ENCODE measurements at places on chromosomes 6 and 20.

DNA sequence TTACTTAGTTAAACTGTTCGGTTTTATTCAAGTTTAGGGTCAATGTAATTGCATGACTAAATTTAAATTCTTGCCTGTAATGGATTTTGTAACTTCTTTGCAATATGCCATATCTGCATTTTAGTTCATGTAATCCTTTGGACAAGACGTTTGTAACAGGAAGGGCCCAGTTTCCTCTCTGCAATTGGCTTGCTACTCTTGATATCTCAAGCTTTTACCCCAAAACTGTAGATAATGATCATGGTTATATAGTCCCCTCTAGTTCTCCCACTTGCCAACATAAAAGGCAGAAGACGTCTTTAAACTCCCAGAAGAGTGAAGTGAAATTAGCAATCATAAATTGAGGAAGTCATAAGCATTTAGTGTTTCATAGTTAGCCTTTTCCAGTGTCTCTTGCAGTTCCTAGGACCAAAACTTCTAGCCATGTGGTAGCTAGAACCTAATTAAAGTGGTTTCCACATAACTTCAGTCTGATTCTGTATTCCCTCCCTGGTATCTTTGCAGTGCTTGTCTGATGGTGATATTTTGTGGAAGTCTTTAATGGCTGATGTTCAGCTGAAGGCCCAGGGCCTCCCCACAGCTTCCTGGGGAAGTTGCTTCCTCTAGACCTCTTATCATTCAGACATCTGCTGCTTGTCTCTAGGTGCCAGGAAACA is 117.8 kb upstream of the SUPT3H start:
- no peak for DNase-seq

DNA sequence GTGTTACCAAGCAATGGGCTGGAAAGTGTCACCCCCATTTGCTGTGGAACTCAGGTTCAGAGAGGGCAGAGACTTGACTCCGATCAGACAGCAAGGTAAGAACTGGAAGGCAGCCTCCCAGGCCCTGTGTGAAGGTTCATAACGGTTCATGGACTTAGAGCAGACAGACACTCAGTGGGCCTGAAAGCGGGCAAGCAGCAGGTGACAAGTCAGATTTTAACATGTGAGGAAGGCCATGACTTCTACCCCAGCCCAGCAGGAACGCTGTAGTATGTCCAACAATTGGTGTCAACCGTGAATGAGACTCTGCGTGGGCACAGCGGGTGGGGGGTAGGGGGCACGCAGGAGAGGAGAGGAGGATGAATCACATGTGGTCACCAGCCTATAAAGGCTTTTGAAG is 217.6 kb upstream of the SNX9 start:
- DNase-seq: no peak

DNA sequence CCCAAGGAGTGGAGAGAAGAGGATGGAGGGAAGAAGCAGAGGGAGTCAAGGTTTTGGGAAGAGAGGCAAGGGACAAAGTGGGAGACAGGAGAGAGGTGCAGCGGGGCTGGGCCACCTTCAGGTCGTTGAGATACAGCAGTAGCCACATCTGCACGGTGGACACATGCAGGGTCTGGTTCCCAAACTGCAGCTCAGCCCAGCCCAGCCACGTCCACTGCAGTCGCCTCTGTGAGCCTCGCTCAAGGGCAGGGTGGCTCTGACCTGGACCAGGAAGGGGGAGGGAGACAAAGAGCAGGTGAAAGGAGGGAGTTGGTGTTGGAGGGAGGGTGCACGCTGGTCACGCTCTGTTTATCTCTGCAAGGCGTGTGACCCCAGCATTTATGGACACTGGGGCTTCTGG is 14.9 kb downstream of the CUL7 start:
- no peak for DNase-seq

DNA sequence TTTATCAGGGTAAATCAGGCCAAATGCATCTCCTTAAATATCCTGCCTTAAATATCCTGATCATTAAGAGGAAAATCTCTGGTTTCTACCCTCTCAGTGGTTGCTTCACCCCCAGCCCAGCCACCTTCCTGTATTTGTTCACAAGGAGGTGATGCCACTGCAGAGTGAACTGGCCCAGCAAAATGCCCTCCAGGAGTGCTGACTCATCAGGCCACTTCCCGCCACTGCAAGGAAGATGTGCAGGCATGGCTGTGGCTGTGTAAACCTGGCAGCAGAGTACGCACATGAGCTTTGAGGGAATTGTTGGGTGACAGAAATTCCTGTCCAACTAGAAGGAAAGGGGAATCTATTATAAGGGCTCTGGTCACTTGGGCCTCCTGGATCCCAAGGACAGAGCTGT is 13.8 kb downstream of the NQO2 start:
- no peak for DNase-seq

DNA sequence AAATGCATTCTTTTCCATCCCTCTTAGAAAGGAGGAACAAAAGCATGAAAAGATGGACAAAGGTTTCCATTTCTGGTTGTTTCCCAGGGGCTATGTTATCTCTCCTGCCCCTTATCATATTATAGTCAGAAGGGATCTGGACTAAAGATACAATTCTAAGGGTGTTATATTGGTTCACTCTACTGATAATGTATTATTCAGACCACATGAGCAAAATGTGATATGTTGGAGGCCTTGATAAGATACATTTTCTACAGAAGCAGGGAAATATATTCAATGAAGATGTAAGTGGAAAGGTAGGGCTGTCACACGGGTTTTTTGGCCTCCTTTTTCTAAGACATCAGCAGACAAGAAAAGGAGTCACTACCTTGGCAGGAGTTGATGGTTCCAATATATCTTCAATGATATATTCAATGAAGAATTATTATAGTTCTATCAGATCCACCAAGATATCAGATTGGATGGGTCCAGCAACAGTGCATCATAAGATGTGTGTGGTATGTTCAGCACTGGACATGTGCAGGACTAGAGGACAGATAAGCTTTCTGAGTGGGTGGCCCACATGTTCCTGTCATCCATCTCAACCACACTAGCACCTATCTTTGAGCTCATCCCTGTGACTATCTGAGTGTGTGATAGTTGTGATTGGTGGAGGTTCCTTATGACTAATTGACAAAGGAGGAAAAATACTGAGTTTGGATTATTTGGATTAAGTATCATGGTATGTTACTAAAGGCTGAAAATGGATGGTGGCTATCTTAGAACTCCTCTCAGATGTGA is 5.7 kb upstream of the ZKSCAN3 start:
- DNase-seq: no peak

GRCh38 chr6:15677822-15678221 is 15.0 kb upstream of the DTNBP1 start:
- DNase-seq: no peak

- no peak for DNase-seq
Observed at GRCh38 chr20:41293269-41294037, 24.1 kb downstream of the ZHX3 start.

DNA sequence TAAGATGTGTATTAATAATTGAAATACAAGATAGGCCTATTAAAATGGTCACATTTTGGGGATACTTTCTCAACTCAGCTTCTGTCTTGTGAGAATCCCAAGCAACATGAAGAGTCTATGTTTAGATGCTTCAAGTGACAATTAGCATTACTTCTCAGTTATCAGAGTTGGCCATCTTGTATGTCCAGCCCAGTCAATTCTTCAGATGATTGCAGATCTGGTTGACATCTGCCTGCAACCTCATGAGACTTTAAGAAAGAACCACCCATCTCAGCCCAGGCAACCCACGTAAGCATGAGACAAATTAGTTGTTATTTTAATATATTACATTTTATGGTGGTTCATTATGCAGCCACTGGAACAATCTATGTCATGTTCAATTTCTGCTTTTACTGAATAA is 256.5 kb downstream of the TENT5A start:
- no peak for DNase-seq

DNA sequence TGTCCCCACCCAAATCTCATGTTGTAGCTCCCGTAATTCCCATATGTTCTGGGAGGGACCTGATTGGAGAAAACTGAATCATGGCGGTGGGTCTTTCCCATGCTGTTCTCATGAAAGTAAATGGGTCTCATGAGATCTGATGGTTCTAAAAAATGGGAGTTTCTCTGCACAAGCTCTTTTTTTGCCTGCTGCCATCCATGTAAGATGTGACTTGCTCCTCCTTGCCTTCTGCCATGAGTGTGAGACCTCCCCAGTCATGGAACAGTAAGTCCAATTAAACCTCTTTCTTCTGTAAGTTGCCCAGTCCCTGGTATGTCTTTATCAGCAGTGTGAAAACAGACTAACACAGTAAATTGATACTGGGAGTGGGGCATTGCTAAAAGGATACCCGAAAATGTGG is 1218.4 kb upstream of the CITED2 start:
- DNase-seq: no peak

DNA sequence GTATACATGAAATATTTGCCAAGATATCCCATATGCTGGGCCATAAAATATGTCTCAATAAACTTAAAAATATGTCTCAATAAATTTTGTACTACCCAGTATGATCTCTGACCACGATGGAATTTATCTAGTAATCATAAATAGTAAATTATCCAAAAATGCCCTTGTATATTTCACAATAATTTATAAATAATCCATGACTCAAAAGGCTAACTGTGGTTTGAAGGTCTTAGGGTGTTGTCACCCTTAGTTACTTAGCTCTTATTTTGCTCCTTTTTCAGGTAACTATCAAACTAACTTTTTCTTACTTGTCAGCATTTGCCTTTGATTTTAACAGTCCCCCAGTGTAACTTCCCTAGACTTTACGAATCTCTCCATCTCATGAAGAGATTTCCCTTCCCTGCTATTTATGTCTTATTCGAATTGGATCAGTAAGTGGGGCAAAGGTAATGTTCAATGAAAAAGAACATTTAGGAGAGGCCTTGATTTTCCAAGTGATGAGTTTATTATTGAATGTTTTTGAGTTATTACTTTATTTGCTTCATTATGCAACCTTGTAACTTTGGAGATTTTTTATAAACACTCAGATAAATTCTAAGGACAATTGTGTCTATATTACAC is 109.0 kb upstream of the THBS2 start:
- DNase-seq: no peak

GRCh38 chr6:156280065-156280464 is 497.1 kb upstream of the ARID1B start:
- DNase-seq: no peak

Data from BJ (cell line).